ENCODE measurements at places on chromosomes 6 and 20.

DNA sequence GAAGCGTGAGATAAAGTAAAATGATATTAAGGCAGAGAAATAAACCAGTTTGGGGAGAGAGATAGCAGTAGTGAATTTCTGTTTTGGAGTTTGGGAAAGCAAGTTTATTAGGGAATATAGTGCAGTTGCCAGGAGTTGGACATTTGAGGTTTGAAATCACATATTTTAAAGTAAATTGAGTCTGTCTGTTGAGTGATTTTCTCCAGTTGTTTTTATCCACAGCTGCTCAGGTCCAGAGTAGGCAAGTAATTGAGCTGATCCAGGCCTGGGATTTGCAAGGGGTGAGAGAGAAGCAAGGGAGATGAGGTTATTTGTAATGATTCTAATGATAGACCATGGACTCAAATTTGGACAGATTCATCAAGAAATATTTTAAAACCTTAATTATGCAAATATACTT is 481.9 kb downstream of the UTRN start:
- no peak for DNase-seq

GRCh38 chr6:28867086-28867409 is 56.7 kb downstream of the TRIM27 start:
- no peak for DNase-seq

- DNase-seq, result no peak
Measured at GRCh38 chr6:15929685-15930084, 199.2 kb upstream of the MYLIP start.

DNA sequence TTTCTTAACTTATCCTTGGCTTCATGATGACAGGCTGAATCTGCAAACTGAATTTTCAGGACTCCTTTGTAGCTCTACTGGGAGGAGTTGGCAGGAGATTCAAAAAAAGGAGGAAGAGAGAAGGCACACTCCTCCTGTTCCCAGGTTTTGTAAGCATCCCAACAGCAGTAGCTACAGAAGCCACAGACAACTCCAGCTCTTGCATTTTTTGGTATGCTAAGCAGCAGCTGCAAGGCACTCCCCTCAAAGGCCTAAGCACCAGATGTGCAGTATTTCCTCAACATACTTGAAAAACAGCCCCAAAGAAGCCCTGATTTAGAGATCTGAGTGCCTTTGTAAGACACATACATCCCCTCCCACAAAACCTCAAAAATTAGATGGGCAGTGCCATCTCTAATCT is 328.6 kb upstream of the SYNCRIP start:
- DNase-seq, result no peak

- no peak for DNase-seq
Measured at GRCh38 chr20:44182135-44182765, 4.7 kb downstream of the JPH2 start.

- DNase-seq, result no peak
Measured at GRCh38 chr6:119856136-119856535, 506.6 kb upstream of the MAN1A1 start.

DNA sequence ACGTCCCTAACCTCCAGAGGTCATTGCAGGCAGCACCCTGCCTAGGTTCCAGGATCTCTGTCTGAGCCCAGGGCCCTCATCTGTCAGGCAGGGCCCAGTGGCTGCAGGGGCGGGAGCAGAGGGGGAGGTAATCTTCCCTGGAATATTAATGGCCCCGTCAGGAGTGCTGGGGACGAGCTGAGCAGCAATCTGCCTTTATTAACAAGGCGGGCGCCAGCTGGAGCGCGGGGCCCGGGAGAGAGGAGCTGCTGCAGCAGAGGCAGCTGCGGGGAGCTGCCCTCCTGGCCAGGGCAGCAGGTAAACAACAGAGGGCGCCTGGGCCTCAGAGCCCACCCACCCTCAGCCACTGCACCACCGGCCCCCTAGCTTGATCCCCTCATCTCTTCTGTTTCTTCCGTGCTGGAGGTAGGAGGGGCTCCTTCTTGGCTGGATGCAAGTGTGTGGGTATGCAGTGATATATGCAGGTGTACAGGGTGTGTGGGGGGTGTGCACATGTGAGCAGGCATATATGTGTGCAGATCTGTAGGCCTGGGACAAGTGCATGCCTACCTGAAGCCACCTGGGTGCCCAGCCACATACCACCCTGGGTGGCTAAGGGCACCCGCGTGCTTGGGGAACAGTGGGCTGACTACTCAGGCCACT is 131.8 kb upstream of the MLN start:
- DNase-seq, result no peak

- no peak for DNase-seq
Measured at GRCh38 chr20:1707588-1708449, 50.2 kb upstream of the SIRPG start.

DNA sequence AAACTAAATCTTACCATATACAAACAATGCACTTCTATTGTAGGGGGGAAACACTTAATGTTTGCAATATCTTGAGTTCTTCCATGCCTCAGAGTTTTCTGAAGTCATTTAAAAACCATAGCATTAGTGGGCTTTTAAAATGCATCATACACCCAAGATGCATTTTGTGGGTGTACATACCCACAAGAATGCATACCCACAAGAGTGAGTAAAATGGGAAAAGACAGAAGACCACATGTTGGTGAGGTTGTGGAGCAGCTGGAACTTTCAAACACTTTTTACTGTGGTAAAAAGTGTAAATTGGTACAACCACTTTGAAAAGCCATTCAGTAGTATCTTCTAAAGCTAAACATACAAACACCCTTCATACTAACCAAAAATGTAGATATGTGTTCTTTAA is 57.5 kb downstream of the CYB5R4 start:
- DNase-seq, result no peak

- DNase-seq, result no peak
Measured at GRCh38 chr6:35777356-35778102, 1.1 kb downstream of the CLPSL2 start.

- DNase-seq, result no peak
Measured at GRCh38 chr6:157283330-157283898, 39.9 kb downstream of the TMEM242 start.

DNA sequence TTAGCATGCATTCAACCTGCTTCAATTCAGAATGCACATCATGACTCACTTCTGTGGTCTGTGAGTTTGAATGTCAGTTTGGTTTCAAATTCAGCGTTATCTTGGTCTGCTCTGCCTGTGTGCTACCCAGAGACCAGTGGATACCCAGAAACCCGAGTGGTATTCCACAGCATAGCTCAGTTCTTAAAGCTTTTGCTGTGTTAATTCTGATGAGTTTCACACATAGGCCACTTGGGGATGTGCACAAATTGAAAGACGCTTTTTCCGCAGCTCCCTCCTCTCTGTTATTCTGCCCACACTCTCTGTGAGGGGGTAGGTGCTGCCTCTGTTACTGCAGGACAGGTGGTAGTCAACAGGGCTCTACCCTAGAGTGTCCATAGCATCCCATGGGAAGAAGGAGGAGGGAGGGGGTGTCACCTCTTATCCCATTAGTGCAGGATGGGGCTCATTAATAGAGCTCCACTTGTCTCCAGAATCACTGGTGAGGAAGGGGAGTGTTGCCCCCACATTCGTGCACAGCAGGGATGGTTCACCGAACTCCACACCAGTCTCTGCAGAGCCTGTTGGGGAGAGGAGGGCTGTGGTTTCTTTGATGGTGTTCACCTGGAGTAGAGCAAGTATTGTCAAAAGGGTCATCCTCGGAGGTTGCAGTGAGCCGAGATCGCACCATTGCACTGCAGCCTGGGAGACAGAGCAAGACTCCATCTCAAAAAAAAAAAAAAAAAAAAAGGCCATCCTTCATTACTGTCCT is 29.2 kb upstream of the SDCBP2 start:
- no peak for DNase-seq

DNA sequence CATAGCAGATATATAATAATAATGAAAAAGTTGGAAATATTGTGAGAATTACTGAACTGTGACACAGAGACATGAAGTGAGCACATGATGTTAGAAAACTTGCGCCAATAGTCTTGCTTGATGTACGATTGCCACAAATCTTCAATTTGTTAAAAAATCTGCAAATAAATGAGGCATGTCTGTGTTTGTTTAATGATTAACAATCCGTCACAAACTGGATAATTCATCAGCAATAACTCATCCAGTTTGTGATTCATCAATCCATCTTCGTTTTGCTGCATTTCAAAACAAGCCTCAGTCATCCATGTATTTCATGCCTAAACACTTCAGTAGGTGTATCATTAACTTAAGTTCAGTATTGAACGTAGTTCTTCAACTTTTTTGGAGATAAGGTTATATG is 25.5 kb upstream of the SMIM26 start:
- DNase-seq, result no peak

- no peak for DNase-seq
Measured at GRCh38 chr6:34598712-34599111, 42.6 kb upstream of the SPDEF start.

DNA sequence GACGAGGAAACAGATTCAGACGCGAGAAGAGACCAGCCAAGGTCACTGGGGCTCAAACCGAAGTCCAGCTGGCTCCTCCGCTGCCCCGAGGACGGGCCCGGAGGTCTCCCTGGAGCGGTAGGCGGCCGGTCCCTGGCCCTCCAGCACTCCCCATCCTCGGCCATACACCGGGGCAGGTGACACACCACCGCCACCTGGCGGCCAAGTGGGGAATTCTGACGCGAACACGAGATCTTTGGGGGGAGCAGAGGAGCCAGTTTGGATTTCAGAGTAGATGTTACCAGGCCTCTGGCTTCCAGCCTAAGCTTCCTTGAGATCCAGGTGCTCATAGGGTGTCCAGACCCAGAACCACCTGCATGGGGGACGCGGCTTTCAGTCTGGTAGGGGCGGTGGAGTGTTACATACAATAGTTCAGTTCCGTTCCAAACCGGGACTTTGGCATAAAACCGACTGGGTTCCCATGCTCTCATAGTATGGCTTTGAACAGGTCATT is 16.1 kb downstream of the BPIFB1 start:
- peak; percentile 61 for DNase-seq

DNA sequence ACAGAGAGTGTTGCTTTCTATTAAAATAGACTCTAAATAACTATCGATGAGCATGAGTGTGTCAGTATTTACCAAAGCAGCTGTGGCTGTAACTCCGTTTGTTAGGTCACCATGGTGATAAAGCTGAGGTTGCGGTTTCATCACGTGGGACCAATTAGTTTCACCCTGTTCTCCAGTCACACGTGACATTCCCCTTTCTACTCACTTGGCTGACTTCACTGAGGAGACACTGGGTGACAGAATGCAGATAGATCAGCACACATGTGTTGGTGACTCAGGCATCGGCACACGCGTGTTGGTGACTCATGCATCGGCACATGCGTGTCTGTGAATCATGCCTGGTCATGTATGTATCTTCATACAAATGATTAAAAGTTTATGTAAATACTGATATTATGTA is 285.4 kb downstream of the THBS2 start:
- DNase-seq, result no peak

- no peak for DNase-seq
Measured at GRCh38 chr6:36697481-36697903, at the start of gene RAB44. TSS of gene RAB44 (plus strand) at chr6:36697826. CDS start at chr6:36704236, 6,410 bp downstream.

- no peak for DNase-seq
Measured at GRCh38 chr6:11963756-11964500, 48.2 kb upstream of the HIVEP1 start.

DNA sequence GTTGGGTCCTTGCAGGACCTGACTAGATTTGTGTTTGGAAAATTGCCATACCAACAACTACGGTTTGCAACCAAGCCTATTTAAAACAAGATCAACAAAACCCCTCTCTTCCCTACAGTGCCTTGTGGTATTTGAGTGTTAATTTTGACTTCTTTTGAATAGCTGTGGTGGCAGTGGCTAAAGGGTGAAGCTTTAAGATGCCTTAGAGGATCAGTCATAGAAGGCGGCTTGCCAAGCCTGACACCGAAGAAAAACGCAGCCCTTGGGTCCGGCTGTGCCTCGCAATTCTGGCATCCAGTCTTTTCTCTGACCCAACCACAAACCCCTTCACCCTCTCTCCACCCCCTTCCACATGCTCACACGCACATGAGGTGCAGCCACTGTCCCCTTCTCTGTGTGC is 32.6 kb downstream of the BMP6 start:
- no peak for DNase-seq

GRCh38 chr6:45923831-45924391 is 91.7 kb downstream of the CLIC5 start:
- DNase-seq, result no peak

DNA sequence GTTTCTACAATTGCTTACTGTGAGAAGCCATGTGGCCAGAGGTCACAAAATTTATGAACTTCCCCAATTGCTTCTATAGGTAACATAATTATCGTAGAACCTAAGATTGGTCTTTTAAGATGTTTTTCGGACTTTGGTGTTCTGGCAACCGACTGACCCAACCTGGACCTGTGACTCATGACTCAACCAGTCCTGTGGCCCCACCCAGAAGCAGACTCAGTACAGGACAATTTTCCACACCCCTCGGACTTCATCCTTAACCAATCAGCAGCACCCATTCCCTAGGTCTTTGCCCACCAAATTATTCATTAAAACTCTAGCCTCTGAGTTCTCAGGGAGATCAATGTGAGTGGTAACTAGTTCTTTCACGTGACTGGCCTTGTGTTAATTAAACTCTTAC is 26.4 kb upstream of the AKAP12 start:
- no peak for DNase-seq

GRCh38 chr6:35769211-35769610 is 7.2 kb upstream of the CLPSL2 start:
- DNase-seq, result no peak

DNA sequence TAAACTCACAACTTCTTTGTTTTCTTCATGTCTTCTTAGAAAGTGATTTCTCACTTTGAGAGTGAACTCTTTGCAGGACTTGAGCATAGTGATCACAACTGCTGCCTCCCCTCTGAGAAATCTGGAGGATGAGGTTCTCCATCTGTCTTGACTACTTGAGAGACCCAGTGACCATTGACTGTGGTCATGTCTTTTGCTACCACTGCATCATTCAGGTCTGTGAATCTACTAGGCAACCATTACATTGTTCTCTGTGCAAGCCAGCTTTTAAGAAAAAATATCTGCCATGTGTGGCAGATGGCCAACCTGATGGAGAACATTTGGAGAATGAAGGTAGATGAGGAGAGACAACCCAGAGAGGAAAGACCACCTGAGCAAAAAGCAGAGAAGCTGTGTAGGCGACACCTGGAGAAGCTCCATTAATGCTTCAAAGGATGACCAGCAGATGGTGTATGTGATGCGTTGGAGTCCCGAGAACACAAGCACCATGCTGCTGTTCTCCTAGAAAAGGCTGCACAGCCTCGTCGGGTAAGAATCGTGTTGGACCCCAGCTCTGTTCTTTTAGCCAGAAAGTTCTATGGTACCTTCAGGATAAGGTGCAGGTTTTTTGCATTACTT is 25.1 kb upstream of the TRIM26 start:
- no peak for DNase-seq

DNA sequence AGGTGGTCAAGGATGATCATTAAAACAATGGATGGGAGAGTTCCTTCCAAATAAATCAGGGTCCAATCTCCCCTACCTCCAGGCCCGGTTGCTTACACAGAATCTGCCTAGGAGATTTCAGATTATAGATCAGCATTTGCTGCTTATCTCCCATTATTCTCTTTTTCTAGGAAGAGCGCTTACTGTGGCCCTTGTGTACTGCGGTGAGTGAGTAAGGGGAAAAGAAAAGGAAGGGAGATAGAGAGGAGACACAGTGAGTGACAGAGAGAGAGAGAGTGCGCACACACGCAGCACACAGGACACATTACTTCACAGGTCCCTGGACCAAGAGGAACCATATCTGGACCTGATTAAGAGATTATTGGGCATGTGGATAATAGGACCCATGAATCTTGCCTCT is 6.2 kb downstream of the LATS1 start:
- DNase-seq, result no peak

- DNase-seq, result no peak
Measured at GRCh38 chr6:26103141-26103769, 16.0 kb downstream of the HFE start.

- DNase-seq, result no peak
Measured at GRCh38 chr6:75409928-75410327, 83.7 kb downstream of the FILIP1 start.
